Kidney glomerular epithelial cell (primary cell): ENCODE measurements at places on chromosomes 6 and 20.

DNA sequence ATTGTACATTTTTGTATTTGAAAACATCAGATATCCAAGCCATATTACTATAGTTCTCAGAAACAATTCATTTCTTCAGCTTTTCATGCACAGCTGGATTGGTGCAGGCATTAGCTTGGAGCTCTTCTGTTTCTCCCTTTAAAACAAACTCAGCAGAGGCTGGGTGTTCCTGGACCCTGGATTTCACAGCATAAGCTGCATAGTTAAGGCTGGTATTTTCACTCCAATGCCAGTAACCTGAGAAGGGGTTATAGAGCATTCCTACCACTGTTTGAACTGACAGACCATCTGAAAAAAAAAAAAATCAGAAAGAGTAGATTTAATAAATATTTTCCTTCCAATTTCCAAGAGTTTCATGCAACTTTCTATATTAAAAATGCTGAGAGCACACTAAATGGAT, 20.1 kb upstream of the FAXC start:
- DNase-seq = no peak

- DNase-seq = no peak
Measured at GRCh38 chr6:157232161-157232895, 91.0 kb downstream of the TMEM242 start.

GRCh38 chr6:48272518-48272917, 161.5 kb upstream of the PTCHD4 start:
- DNase-seq = no peak

GRCh38 chr6:135906542-135906941, 55.0 kb downstream of the PDE7B start:
- DNase-seq = no peak

DNA sequence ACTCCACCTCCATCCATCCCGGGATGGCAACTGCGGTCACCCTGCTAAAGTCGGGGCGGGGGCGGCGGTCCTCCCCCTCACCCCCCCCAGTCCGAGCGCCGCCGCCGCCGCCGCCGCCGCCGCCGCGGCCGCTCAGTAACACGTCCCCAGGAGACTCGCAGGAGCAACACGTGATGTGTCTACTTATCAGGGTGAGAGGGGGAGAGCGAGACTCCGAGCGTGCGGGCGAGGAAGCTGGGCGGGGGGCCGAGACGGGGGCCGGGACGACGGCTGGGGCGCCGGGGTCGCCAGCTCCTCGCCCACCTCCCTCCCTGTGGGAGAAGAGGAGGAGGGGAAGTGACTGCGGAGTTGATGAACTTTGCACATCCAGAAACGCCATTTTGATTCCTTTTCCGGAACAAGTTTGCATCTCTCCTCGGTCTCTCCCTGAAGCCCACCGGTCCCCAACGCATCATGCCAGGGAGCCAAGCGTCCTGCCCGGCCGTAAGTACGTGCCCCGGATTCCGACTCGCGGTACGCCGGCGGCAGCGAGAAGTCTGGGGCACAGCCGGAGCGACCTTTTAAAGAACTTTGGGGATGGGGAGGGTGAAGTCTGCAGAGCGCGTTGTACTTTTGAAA, at the start of gene RREB1:
RREB1 (plus strand) TSS at position 384 of the 618 bp plus-strand sequence. CDS start 73,951 bp downstream, outside the sequence.
- DNase-seq = peak; percentile 45

DNA sequence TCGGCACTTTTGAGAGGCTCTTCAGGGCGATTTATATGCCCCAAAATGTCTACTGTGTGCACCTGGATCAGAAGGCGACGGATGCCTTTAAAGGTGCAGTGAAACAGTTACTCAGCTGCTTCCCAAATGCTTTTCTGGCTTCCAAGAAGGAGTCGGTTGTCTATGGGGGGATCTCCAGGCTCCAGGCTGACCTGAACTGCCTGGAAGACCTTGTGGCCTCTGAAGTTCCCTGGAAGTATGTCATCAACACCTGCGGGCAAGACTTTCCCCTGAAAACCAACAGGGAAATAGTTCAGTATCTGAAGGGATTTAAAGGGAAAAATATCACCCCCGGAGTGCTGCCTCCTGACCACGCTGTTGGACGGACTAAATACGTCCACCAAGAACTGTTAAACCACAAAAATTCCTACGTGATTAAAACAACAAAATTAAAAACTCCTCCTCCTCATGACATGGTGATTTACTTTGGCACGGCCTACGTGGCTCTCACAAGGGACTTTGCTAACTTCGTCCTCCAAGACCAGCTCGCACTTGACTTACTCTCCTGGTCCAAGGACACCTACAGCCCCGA, 8.2 kb downstream of the GCNT2 start:
- peak; percentile 61 for DNase-seq

- no peak for DNase-seq
Measured at GRCh38 chr6:8420031-8420588, 15.2 kb downstream of the SLC35B3 start.

GRCh38 chr6:84652356-84653026, 111.9 kb downstream of the TBX18 start:
- peak; percentile 73 for DNase-seq

- DNase-seq = peak; percentile 77
Measured at GRCh38 chr6:31752739-31753319, 9.6 kb upstream of the SAPCD1 start.

DNA sequence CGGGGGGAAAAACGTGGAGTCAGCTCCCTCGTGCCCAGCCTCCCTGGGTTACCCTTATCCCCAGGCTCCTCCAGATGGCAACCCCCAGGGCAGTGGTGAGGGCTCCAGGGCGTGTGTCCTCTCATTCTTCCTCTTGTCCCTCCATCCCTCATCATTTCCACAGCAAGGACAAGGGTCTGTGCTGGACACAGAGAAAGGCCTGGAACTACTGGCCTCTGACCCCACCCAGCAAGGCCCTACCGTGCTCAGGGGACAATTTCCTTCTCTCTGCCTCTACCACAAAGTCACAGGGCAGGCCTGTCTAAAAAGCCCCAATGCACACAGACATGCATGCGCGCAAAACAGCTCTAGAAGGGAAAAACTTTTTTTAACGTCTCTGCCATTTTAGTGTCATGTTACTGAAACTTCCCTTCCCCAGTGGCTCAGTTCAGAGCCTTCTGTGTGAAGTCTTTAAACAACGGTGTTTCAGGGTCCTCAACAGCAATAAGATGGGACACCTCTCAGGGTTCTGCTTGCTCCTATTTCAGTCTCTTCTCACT, 1.1 kb upstream of the SLC35B2 start:
- DNase-seq = no peak

DNA sequence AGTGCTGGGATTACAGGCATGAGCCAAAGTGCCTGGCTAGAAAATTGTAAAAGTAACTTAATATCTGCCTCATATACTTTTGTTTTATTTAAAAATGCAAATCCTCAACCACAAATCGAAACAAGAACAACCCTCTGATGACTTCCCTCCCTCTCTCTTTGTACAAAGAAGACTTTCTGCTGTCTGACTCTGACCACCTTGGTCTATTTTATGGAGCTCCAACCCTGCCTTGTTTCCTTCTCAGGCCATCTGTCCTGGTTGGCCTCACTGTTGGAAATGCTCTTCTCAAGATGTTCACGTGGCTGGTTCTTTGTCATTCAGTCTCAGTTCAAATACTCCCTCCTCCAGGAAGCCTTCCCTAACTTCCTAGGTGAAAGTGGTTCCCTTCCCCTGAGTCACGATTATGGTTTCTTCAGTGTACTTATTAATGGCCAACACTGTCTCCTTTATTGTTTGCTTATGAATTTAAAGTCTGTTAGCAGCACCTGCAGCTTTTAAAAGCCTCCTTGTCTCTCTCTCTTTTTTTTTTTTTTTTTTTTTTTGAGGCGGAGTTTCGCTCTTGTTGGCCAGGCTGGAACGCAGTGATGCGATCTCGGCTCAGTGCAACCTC, 151.5 kb upstream of the SALL4 start:
- no peak for DNase-seq

GRCh38 chr6:38846361-38846760, 131.2 kb downstream of the DNAH8 start:
- no peak for DNase-seq

GRCh38 chr20:40606660-40607059, 82.4 kb downstream of the MAFB start:
- DNase-seq = no peak

GRCh38 chr6:165969184-165969583, 198.5 kb downstream of the TBXT start:
- no peak for DNase-seq

DNA sequence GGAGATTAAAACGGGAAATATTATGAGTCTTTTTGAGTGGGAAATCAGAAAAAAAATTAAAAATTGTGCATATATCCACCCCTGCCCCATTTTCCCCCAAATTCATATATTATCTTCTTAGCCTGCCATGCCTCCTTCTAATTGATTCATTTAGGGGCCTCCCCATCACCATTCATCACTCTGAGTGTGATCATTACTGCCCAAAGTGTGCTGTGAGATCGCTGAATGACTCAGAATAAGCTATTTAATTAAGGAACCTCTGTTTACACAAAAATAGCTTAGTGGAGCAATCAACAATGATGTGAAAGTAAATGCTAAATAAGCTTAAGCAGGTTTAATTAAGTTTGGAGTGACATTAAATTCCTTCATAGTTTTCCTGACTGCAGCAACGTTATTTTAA, 645.5 kb downstream of the GRIK2 start:
- no peak for DNase-seq

GRCh38 chr6:136771306-136771705, 21.0 kb downstream of the MAP3K5 start:
- DNase-seq = no peak

DNA sequence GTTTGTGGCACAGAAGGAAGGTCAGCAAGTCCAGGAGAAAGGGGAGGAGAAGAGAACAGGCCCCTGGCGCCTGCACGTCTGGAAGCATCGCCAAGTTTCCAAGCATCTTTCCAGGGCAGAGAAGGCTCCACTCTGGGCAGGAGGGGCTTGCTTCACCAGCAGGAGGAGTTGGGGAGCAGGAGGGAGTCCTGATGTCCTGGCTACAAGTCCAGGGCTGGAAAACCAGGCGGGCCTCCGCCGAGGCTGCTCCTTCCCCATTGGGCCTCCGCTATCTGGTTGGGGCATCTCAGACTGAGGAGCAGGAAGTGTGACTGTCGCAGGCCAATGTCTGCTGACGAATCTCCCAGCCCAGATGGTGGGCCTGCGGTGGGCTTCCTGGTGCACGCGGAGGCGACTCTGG, 421.9 kb downstream of the PREX1 start:
- no peak for DNase-seq

GRCh38 chr6:150877928-150878327, 12.4 kb downstream of the MTHFD1L start:
- DNase-seq = no peak

DNA sequence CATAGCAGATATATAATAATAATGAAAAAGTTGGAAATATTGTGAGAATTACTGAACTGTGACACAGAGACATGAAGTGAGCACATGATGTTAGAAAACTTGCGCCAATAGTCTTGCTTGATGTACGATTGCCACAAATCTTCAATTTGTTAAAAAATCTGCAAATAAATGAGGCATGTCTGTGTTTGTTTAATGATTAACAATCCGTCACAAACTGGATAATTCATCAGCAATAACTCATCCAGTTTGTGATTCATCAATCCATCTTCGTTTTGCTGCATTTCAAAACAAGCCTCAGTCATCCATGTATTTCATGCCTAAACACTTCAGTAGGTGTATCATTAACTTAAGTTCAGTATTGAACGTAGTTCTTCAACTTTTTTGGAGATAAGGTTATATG, 25.5 kb upstream of the SMIM26 start:
- peak; percentile 97 for DNase-seq

- DNase-seq = no peak
Measured at GRCh38 chr20:20060234-20060998, 8.1 kb downstream of the CFAP61 start.

GRCh38 chr6:137363805-137364138, 130.4 kb downstream of the OLIG3 start:
- DNase-seq = peak; percentile 2

- DNase-seq = no peak
Measured at GRCh38 chr20:1119128-1119505, 715 bp downstream of the PSMF1 start.

- DNase-seq = peak; percentile 12
Measured at GRCh38 chr6:105192707-105193465, 13.1 kb upstream of the POPDC3 start.

DNA sequence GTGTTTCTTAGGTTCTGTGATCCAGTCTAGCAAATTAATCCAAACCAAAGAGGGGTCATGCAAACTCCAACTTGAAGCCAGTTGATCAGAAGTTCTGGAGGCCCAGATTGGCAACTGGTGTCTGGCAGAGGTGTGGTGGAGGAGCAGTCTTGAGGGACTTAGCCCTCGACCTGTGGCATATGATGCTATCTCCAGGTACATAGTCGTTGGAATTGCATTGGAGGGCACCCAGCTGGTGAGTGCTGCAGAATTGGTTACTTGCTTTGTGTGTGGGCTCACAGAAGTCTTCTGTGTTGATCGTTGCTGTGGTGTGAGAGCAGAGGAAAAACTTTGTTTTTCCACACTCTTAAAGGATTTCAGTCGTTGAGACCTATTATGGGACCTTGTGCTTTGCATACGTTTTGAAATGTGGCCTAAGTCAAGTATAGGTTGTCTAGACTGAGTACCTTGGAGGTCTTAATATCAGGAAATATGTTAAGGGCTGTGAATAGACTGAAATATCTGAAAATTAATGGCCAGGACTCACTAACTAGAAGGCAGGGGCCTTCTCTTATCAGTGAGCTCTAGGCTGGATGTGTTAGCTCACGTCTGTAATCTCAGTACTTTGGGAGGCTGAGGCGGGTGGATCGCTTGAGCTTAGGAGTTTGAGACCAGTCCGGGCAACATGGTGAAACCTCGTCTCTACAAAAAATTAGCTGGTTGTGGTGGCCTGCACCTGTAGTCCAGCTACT, 7.8 kb downstream of the PANK2 start:
- DNase-seq = no peak

GRCh38 chr6:151112130-151112529, 127.6 kb upstream of the AKAP12 start:
- no peak for DNase-seq

- no peak for DNase-seq
Measured at GRCh38 chr6:168876956-168877355, 376.7 kb downstream of the THBS2 start.

DNA sequence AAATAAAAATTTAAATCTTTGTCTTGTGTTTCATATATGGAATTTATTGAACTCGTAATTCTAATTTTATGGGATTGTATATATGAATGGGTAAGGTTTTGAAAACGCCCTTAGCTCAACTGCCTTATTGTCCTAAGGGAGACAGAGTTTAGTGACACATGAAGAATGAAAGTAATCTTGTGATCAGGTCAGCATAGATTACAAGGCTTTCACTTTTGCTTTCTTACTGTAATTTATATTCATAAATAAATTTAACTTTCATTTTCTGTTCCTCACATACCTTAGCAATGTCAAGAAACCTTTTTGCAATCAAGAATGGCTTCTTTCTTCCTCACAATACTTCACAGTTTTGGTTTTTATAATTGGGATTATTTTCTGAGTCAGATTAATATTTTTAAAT, 14.4 kb downstream of the KPNA5 start:
- no peak for DNase-seq

DNA sequence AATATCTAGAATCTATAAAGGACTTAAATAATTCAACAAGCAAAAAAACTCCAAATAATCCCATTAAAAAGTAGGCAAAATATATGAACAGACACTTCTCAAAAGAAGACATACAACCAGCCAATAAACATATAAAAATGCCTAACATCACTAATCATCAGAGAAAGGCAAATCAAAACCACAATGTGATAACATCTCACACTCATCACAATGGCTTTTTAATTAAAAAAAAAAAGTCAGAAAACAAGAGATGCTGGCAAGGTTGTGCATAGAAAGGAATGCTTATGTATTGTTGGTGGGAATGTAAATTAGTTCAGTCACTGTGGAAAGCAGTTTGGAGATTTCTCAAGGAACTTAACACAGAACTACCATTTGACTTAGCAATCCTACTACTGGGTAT, 979.6 kb upstream of the MAP3K7 start:
- no peak for DNase-seq

- DNase-seq = no peak
Measured at GRCh38 chr6:31610968-31611367, 4.1 kb upstream of the AIF1 start.
